ENCODE measurements at places on chromosomes 3 and 15.

- no peak for DNase-seq
Measured at GRCh38 chr3:127038923-127039581, 56.1 kb downstream of the PLXNA1 start.

- DNase-seq: no peak
Measured at GRCh38 chr3:170483485-170484262, 65.0 kb downstream of the CLDN11 start.

- DNase-seq: no peak
Measured at GRCh38 chr3:192281207-192281880, 446.0 kb downstream of the FGF12 start.

- DNase-seq: no peak
Measured at GRCh38 chr3:133400006-133400515, at the start of gene BFSP2. BFSP2 (plus strand) TSS chr3:133400056; CDS start chr3:133400084, 28 bp downstream.

DNA sequence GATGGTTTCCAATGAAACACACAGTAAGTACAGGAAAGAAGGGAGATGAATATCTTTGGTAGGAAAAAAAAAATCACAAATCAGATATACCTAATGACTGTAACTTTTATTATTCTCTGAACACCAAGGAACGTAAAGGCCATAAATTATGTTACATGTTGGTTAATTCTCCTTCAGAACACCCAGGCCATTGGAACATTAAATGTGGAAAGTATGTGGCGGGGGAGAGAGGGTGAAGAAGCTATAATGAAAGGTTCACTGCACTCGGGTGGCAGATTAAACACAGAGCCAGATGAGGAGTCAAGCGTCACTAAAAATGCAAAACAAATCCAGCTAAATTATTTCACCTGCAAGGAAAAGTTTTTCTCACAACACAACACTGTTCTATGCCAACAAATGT lies 193.8 kb downstream of the FHIT start:
- no peak for DNase-seq

All from body of pancreas (tissue), 4 donors.